Suppressor macrophage treated with lipopolysaccharide for 4 hours (primary cell): ENCODE measurements at places on chromosomes 2 and 18.

DNA sequence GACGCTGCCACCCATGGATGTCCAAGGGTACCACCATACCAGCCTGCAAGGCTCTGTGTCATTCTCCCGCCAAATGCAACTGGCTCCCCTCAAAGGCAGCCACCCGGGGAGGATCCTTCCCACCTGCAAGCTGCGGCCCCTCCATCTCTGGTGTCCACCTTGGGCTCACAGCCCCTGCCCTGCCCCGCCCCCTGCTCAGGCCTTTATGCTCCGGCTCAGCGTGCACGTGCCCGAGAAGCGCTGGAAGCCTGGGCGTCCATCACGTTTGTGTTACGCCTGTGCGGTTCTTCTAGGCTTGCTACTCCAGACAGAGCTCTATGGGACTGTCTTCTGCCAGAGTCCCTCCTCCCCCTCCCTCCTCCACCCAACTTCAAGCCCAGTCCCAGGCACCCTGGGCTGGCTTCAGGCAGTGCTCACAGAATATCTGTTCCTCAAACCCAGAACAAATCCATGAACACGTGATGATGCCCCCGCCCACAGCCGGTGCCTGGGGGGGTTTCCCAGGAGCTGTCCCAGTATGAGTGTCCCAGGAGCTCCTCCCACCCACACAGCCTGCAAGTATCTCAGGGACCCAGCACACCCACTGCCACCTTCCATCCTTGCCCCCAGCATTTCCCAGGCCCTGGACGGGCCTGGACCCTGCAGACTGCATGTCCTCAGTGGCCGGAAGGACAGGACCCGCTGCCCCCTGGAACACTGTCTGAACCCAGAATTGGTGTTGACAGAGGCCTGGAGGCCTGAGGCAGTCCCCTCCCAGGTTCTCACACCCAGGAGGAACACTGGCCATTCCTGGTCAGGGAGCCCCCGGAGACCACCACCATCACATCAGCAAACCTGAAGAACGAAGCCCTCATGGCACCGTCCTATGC, 30.3 kb downstream of the KIF1A start:
- peak; percentile 33 for DNase-seq

DNA sequence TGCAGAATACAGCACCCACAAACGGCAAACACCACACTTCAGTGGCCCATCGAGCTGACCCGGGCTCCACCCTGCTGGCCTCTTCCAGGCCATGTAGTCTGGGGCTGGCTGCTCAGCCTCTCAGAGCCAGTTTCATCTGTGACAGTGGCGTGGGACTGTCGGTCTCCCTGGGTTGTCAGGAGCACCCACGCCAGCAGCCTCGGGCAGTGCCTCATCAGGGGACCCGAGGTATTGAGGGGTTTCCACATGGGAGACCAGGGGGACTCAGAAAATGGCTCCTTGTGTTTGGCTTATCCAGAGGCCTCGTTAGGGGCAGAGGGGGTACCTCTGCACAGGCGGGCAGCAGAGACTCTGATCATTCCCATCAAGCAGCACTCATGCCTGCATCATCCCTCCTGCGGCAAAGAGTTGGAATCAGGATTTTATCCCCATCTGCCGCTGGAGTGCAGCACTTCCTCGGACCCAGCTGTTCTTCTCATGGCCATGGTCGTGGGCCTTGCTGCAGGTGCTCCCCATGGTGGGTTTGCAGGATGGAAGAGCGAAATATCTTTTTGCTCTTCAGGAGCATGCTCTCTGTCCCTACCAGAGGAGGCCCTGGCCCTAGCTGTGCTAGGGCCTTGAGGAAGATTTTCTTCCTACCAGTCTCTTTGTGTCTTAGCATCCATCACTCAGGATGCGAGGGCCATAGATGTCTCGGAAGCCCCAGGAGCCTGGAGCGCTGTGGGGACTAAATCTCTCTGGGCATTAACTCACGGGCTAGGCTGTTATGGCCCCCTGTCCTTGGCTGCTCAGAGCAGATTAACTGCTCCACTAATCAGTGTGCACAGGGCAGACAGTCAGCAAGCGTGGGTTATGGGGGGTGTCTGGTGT, 100.8 kb downstream of the CLIP4 start:
- no peak for DNase-seq

DNA sequence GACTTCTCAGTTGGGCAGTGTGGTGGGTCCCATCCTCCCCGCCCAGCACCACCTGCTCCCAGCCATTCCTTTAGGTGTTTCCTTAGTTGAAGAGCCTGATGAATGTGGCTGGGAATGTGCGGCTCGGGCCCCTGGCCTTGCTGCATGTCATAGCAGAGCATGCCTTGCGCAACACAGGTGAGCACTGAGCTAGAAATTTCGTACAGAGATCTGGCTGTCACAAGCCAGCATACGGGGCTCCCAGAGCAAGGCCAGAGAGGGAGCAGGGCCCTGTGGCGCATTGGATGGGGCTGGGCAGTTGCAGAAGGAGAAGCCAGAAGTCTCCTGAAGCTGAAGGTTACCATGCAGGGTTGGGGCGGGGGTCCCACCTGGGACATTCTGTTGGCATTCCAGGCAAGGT, 129.7 kb downstream of the WDSUB1 start:
- DNase-seq: no peak

DNA sequence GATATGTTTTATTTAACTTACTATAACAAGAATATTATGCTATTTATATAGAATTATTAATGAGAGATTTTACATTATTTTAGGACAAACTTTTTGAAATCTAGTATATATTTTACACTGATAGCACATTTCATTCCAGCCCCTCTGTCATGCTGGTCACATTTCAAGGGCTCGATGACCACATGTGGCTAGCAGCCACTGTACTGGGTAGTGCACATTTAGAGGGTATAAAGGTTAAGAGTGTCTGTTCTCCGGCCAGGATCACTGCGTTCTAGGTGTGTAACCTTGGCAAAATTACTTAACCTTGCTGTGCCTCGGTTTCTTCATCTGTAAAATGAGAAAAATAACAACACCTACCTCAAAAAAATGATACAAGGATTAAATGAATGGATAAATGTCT, 87.2 kb upstream of the TNP1 start:
- DNase-seq: no peak

DNA sequence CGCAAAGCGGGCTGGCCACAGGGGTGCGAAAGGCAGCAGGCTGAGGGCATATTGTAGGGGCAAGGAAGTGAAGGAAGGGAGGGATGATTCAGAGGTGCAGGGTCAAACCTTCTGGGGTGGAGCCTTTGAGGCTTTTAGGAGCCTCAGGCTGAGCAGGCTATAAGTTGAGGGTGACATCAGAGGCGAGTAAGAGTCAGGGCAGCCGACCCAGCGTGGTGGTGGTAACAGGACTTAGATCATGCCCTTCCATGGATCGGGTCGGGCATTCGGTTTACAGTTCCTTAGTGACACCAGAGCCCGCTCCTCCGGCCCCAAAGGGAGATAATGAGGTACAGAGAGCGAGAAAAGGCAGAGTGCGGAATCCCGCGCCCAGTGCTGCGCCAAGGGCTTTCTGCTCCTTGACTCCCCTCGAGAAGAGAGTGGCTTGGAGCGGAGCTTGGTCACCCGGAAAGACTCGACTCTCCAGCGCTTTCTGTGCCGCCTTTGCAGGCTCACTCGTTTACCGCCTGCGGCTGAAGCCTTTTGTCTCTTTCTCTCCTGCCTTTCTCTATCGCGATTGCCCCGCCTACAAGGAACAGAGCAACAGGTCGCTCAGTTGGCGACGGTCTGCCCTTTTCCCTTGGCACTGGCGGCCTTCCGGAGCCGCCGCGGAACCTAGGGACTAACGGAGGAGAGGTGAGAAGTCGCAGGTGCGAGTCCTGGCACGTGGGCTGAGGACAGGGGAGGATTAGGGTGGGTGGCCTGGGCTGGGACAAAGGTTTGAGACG, 720 bp downstream of the LBX2 start:
- DNase-seq: peak; percentile 58

DNA sequence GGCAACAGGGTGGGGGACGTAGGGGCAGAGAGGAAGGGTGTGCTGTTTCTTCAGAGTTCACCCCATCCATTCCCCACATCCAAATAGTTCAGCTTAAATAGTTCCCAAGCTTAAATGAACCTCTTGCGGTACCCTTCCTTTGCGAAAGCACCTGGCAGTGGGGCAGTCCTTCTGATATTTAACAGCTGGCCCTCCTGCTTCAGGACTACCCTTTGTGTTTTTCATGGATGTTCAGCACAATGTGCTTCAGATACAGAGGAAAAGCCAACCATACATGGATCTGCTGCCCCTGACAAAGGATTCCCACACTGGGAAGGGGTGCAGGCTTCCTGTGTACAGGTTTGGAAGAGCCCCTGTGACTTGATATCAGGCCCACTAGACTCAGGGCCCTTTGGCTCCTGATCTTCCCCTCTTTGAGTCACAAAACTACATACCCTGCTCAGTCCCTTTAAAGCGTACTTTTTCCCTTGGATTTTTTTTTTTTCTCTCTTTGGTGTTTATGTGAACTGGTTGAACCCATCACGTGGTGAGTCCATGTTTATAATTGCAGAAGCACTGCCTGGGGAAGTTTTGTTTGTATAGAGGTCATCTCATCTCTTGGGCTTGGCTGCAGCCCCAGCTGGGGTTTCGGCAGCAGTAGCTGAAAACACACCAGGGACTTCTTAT, 45.3 kb upstream of the IGFBP5 start:
- DNase-seq: no peak
